ENCODE measurements at places on chromosomes 2 and 18. TPM values are rescaled to one million over a fixed set of nuclear protein-coding genes. Genes with fewer than 3 reads are reported as not detected.

DNA sequence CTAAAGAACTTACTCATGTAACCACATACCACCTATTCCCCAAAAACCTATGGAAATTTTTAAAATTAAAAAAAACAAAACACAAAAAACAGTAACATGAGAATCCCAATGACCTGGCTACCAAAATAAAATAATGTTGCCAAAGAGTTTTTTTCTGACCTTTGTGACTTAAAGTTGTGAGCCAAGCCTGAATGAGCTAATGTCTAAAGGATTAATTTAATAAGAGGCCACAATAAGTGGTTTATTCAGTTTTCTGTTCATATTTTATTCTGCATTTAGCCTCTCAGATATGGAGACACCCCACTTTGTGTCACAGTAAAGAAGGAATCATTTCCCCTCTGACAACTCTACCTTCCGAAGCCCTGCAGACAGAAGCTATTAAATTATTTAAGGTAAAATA, 42.6 kb upstream of the DYNC2LI1 start:
- DNase-seq: no peak

GRCh38 chr18:59904011-59904601, 4.3 kb downstream of the PMAIP1 start:
- DNase-seq: peak; percentile 58

Gene NMS
- total RNA-seq: not detected

DNA sequence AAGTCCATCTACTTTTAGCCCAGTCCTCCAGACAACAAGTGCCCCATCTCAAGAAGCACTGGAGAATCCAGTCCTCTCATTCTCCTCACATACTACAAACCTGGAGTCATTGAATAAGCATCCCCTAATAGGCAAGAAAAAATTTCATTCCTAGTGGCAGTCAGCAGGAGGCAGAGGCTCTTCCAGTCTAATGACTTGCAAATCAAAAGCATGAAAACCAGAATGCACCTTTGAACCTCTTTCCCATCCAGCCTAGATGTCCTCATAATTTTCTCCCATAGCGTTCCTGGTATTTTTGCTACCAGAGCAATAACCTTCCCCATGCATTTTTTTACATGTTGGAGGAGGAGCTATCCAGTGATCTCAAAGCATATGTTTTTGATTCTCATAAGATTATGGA, 252.6 kb downstream of the TTC32 start:
- peak; percentile 47 for DNase-seq

DNA sequence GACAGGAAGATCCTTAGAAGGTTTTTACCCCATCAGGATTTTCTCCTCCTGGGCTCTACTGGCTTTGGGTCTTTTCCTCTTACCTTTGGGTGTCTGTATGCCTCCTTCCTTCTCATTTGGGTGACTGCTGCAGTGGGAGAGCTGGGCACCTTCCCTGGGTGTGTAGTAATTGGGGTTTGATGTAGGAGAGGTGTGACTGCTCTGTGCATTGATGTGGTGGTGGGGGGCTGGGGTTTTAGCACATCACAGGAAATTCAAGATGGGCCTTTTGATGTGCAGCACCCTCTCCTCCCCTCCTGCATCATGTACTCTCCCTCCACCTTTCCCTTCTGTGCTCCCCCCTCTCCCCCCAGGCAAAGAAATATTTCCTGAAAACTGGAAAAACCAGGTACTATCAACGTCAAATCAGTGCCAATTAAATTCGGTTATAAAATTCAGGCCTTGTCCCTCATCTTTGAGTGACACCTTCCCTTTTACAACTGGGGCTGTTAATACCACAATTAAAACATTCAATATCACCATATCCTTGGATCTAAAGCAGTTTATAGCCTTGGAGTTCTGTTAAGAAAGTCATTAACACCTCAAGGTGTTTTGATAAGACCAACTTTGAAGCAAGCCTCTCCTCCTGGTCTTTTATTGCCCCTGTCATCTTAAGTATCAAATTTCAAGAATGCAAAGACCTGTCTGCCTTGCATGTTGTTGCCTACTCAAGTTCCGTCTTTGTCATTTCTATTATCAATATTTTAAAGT, 23.3 kb downstream of the EDAR start:
- DNase-seq: no peak

Gene ALK
- total RNA-seq: 0.37 TPM

GRCh38 chr2:113962692-113963480, 73.0 kb downstream of the ACTR3 start:
- peak; percentile 35 for DNase-seq

Gene REL
- total RNA-seq: 1.4 TPM

DNA sequence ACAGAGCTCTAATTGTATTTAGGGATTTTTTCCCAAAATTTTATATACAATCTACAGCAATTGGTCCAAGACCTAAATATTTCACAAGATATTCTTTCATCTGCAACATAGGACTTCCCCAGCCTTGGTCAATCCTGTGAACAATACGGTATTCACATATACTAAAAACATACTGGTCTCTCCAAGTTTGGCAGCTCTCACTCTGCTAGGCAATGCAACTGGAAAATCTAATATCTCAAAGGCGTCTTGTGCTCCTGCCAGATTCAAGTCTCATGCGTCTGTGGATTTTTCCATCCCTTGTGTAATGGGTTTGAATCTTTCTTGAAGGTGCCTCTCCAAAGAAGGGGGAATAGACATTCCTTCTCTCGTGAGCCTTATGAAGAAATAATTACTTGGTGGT, 27.4 kb upstream of the MBOAT2 start:
- DNase-seq: peak; percentile 22

All from M059J (cell line).